ENCODE measurements at places on chromosomes 13 and 19.

DNA sequence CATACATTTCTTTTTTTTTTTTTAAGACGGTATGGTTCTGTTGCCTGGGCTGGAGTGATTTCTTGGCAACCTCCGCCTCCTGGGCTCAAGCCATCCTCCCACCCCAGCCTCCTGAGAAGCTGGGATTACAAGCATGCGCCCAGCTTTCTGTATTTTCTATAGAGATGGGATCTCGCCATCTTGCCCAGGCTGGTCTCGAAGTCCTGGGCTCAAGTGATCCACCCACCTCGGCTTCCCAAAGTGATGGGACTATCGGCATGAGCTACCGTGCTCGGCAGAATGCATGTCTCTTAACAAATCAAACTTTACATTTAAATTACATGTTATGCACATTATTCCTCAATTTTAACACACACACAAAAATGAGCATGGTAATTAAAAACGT, 1.2 kb downstream of the NDUFA13 start:
- no peak for DNase-seq

DNA sequence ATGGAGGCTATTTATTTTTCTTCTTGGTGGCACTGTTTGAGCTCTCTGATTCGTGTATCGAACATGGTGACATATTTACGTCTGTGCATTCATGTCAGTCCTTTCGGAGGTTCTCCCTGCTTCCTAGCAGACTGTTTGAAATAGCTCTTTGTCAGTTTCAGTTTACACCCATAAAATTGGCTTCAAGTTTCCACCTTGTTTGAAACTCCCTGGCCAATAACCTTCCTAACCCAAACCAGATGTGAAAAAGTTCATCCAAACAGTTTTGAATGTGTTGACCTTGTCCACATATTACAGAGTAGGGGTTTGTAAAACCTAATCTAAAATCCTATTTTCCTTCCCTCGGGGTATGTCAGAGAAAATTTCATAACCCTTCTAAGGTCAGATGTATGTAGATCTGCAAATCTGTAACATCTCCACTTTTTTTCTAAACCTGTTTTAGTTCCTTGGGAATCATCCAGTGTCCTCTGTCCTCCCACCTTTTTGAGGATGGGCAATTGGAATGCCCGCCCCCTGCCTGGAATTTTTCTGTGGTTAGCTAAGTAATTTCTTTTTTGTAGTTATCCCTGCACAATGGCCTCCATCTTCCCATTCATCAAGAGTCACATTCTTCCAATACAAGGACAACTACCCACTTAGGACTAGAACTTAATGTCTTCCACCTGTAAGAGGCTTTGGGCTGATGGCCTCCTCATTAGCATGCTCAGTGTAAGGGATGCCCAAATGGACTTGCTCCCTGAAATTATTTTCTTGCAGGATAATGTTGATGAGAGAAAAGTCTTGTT, 499.8 kb downstream of the GPC6 start:
- DNase-seq = no peak

GRCh38 chr19:49799798-49800376, 13.2 kb downstream of the FUZ start:
- DNase-seq = no peak

GRCh38 chr13:81664872-81665271, 1323.9 kb upstream of the SPRY2 start:
- DNase-seq = no peak

DNA sequence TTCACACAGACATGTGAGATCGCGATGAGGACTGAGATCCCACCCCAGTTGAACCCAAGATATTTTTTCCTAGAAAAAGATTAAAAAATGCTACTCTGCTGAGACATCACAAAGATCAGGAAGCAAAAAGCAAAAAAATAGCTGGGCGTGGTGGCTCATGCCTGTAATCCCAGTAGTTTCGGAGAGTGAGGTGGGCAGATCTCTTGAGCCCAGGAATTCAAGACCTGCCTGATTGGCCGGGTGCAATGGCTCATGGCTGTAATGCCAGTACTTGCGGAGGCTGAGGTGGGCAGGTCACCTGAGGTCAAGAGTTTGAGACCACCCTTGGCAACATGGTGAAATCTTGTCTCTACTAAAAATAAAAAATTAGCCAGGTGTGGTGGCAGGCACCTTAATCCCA, 1.1 kb downstream of the FUT3 start:
- no peak for DNase-seq

DNA sequence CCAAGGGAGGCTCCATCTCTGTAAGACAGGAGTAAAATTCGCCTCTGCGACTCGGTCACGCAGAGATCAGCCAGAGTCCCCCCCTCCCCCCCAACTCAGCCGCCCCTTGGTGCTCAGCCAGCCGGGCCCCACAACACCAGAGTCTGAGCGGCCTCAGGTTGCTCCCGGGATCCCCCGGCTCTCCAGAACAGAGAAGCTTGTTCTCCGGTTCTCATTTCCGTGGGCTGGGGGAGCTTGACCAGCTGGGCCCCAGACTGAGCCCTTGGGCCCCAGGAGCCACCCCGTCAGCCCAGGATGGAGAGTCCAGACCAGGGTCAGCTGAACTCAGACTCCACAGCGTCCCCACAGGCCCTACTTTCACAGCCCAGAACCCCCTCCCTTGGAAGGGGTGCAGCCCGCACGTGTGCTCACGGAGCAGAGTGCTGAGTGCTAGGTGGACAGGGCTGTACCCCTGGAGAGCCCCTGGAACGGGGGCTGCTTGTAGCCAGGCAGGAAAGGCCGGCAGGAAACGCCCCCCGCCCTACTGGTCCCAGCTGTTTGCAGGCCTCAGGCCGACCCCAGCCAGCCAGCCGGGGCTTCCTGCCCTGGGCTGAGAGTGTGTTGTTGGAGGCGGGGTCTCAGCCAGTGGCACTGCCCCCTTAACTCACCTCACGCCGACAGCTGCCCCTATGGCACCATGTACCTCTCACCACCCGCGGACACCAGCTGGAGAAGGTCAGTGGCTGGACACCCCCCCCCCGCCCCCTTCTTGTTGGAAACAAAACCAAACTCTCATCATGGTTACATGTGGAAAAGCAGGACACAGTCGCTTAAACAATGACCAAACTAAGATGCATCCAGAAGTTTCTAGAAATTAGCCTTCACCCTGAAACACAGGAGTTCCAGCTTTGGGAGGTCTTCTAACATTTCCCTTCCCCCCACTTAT, 44.4 kb downstream of the COMP start:
- no peak for DNase-seq

DNA sequence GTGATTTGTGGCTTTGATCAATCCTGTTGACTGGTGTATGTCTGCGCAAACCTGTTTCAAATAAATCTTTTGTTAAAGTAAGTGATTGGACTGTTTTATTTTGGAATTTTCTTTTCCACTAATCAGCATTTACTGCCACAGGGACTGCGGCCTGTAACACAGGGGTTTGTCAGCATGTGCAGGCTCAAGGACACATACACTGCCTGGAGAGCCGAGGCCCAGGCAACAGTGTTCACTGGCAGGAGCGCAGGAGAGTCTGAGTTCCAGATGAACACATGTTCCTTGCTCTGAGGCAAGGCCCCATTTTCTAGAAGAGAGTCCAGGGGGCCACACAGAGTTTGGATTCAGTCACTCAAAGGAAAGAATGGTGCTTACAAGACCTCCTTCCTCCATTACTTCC, 26.0 kb downstream of the SHISA2 start:
- no peak for DNase-seq

DNA sequence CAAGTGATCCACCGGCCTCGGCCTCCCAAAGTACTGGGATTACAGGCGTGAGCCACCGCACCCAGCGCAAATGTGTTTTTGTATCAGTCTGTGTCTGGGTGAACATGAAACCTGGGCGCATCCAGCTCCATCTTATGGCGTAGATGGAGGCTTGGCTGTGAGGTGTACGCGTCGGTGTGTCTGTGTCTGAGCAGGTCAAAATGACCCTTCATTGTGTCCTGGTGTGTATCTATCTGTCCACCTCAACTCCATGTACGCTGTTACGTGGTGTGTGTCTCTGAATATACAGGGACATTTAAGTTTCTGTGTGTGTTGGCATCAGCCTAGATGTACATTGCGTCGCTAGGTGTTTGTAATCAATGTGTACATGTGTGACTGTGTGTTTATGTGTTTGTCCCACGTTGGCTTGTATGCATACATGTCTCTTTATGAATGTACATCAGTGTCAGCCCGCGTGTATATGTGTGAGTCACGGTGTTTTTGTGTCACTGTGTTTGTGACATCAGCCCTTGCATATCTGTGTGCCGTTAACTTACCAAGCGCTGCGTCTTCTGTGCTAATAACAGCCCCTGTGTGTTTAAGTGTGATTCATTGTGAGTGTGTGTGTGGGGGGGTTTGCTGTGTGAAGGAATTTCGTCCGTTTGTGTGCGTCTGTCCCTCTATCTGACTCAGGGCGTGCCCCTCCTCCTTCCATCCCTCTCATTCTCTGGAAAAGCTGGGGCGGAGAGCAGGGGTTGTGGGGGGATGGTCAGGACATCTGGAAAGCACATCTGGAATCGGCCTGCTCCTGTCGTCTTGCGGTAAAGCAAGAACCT, 6.4 kb downstream of the AXL start:
- peak; percentile 95 for DNase-seq

DNA sequence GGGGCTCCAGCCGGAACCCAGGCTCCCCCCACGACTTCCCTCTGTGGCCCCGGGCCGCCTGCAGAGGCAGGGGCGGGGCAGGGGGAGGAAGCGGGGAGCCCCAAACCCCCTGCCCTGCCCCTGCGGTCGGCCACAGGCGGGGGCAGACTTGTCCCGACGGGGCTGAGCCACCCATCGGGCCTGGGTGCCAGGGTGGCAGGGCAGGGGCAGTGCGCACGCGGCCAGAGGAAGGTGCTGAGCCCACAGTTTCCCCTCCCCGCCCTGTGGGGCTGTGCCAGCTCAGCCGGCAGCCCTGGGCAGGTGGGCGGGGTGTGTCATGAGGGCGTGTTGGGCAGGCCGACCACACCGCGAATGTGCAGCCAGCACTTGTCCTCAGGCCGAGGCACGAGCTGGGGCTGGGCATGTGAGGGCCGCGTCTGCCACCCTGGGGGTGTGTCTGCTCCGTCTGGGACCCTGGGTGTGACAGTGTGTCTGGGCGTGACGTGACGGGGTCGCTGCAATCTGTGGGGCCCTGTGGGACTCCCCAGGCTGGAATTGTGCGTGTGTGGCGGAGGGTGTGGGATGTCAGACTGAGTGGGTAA, 17.7 kb downstream of the CCDC97 start:
- DNase-seq = peak; percentile 93

DNA sequence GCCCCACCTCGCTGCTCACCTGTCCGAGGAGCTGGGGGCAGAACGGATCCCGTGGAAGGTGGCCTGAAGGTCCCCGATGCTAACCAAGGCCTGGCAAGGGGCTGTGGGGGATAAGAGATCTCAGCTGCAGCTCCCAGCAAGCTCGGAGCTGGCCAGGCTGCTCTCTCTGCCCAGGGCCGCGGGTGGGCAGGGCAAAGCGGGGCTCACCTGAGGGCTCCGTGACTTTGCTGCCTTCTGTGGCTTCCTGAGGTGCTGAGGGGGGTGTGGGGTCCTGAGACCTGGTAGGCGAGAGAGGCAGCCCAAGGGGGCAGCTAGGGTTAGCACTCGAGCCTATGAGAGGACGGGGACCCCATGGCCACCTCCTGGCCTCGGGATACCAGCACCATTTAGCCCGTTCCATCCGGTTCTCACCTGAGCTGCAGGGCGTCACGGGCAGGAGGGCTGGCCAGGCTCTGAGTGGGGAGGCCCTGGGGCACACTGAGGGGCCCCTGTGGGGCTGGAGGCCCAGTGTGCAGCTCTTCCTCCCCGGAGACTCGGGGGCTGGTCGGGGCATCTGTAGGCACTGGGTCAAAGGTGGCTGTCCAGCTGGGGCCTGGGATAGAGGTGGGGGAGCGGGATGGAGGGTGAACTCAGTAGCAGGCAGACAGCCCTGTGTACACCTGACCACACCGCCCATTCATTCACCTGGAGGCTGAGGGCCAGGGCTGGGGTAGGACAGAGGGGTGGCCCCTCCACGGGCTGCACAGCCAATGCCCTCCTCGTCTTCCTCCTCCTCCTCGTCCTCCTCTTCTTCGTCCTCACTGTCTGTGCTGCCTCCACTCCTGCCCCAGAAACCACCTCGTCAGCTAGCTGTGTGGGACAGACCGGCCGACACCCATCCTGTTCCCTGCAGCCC, 3.1 kb upstream of the TMEM86B start:
- no peak for DNase-seq

DNA sequence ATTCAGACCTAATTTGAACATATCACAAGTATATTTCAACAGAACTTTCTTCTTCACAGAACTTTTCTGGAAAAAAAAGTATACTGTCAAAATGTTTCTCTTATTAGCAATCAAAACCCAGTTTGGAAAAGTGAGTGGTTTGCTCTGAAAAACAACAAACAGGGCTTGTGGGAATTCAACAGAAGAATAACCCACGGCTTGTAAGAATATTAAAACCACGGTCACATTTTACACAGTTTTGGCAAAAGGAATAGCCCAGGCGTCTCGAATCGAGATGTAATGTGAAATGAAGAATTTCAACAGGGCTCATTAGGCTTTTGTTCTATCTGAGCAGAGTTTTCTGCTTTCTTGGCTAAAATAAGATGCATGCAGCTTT, 70.7 kb downstream of the COL4A2 start:
- DNase-seq = no peak

- no peak for DNase-seq
Measured at GRCh38 chr13:100534911-100535310, 53.7 kb downstream of the GGACT start.

DNA sequence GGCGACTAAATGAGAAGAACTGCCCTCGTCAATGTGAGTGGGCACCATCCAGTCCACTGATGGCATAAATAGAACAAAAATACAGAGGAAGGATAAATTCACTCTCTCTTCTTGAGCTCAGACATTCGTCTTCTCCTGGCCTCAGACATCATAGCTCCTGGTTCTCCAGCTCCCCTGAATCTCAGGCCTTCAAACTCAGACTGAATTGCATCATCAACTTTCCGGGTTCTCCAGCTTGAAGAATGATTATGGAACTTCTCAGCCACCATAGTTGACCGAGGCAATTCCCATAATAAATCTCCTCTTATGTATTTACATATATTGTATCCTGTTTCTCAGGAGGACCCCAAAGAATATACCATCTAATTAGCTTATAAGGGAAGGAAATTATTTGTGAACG, 55.0 kb upstream of the FNDC3A start:
- no peak for DNase-seq

- no peak for DNase-seq
Measured at GRCh38 chr13:73745190-73745589, 389.0 kb downstream of the KLF12 start.

DNA sequence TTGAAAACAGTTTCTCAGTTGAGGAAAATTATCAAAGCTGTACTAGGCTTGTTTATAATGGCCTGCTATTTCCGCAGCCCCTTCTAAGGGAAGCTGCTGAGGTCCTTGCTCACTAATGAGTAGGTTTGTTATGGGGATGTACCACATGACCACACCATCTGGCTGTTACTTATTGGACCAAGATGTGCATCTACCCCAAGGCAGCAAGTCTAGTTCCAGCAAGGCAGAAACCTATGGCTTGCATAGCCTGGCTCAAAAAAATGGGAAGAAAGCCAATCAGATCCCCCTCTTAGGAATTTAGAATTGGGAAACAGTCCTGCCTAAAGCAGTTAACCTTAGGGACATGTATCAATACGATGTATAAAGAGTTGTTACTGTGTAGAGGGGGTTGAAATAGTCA, 186.5 kb upstream of the SPRY2 start:
- no peak for DNase-seq
